ENCODE measurements at places on chromosomes 1 and 21.

DNA sequence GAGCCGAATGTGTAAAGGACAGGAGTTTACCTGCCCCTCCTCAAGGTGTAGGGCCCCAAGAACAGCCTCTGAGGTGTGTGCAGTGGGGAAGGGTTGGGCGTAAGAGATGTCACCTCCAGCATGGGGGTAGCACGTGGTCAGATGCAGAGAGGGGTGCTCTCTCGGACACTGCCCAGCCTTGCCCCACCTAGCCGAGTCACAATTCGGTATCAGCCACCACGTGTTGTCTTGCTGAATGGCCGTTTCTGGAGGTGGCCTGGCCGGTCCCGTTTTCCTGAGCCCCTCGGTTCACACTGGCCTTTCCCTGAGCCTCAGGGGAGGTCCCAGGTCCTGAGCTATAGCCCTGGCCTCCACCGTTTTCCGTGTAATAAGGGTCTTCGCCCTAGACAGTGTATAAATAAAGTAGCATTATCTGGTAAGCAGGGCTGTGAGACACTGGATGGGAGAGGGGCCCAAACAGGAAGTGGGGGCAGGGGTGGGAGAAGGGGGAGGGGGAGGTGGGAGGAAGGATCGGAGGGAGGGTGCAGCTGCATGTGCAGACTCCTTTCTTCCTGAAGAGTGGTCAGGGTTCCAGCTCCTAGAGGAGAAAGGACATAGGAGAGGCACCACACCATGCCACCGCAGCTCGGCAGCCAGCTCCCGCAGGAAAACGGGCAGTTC lies 23.3 kb downstream of the CD34 start:
- no peak for DNase-seq

- DNase-seq: no peak
Measured at GRCh38 chr21:28671549-28672195, 321.0 kb downstream of the LTN1 start.

DNA sequence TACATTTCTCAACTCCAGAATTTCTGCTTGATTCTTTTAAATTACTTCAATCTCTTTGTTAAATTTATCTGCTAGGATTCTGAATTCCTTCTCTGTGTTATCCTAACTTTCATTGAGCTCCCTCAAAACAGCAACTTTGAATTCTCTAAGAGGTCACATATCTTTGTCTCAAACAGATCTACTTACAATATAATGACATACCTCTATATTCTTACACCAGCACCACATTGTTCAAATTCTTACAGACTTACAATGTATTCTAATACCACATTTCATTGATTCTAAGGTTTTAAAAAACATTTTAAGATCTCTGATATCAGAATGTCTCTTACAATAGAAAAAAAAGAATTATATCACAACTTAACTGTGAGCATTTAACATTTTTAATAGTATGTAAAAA lies 77.4 kb downstream of the DIRAS3 start:
- no peak for DNase-seq

GRCh38 chr1:22044690-22045420 lies 7.7 kb upstream of the CDC42 start:
- peak; percentile 55 for DNase-seq

DNA sequence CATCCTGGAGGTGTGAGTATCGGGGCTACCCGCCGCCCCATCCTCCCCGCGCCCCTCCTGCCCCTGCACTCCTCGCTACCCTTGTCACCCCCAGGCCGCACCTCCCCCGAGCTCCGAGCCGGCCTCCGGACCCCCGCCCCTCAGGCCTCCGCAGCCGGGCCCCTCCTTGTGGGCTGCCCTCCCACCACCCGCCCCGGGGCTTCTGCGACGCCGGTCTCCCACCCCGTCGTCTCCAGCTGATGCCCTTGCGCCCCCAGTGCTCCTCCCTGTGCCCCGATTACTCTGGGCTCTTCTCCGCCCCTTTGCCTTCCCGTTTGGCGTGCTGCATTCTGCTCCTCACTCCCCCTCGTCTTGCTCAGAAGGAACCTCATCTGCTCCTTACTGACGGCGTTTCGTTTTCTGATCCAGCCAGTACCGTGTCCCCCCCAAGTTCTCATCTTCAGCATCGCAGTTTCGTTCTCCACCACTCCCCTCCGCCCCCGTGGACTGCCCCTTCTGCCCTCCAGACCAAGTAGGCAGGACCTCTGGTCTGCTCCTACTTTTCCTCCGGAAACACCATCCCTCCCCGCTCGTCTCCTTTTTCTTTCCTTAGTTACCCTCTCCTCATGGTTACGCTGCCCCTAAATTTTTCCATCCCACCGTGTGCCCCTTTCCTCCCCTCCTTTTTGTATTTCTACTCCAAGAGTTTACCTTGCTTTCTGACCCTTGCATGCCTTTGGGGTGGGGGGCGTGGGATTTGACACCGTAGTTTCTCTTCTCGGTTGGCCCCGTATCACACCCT lies 841 bp downstream of the SNX27 start:
- DNase-seq: no peak

- DNase-seq: no peak
Measured at GRCh38 chr1:116380499-116381242, 7.6 kb downstream of the ATP1A1 start.
